Ureter (tissue), 1 donor: ENCODE measurements at places on chromosomes 16 and 17.

DNA sequence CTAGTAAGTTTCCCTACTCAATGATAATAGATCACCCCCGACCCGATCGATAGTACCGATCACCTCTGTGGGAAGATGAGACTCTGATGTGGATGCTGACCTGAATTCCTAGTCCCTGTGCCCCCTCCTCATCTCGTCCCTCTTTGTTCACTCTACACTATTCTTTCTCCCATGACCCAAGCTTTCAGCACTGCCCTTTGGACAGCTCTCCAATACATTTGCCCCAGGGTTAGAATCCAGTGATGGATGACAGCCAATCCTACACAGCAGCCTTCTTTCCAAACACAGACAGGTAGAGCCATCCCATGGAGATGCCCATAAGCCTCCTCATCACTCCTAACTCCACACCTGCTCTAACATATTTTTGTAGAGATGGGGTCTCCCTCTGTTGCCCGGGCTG, 141.1 kb downstream of the GSG1L start:
- DNase-seq, result no peak

- DNase-seq, result no peak
Measured at GRCh38 chr17:10064536-10064935, 133.9 kb downstream of the GAS7 start.

DNA sequence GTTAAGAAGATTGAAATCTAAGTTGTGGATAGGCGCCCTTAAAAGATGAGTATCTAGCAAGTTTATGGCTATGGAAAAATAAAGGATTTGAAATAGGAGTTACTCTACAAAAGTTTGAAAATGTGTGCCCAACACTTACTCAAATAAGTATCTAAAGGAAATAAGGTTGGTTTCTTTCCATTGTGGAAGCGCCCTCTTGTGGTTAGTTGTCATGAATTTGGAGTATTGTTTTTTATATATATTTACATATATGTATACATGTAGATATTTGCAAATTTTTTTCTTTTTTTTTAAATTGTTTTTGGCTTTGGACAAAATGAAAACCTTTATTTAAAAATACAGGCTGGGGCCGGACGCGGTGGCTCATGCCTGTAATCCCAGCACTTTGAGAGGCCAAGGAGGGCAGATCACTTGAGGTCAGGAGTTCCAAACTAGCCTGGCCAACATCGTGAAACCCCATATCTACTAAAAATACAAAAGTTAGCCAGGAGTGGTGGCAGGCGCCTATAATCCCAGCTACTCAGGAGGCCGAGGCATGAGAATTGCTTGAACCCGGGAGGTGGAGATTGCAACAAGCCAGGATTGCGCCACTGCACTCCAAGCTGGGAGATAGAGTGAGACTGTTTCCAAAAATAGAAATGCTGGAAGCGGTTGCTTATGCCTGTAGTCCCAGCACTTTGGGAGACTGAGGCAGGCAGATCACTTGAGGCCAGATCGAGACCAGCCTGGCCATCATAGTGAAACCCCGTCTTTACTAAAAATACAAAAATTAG, 24.0 kb upstream of the VPS4A start:
- DNase-seq, result peak; percentile 48

- DNase-seq, result no peak
Measured at GRCh38 chr16:60642956-60643355, 1393.3 kb downstream of the CDH8 start.

- DNase-seq, result peak; percentile 78
Measured at GRCh38 chr16:74695450-74696422, 4.9 kb downstream of the MLKL start.

DNA sequence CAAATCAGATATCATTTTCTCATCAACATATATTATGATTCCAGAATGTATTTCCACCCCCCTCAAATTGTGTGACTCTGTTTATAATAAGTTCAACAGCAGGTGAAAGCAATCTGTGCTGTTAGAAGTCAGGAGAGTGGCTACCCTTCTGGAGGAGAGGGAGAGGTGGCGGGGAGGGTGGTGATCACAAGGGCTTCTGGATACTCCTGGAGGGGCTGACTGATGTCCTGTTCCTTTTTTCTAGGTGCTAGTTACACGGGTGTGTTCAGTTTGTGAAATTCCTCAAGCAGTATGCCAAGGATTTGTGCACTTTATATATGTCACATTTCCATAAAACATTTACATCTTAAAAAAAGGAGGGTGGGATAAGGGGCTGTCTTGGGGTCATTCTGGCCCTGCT, 119.1 kb downstream of the IRF8 start:
- no peak for DNase-seq

- no peak for DNase-seq
Measured at GRCh38 chr17:66255527-66255971, 26.3 kb upstream of the APOH start.

- no peak for DNase-seq
Measured at GRCh38 chr17:17784657-17785267, 52.0 kb downstream of the SREBF1 start.

DNA sequence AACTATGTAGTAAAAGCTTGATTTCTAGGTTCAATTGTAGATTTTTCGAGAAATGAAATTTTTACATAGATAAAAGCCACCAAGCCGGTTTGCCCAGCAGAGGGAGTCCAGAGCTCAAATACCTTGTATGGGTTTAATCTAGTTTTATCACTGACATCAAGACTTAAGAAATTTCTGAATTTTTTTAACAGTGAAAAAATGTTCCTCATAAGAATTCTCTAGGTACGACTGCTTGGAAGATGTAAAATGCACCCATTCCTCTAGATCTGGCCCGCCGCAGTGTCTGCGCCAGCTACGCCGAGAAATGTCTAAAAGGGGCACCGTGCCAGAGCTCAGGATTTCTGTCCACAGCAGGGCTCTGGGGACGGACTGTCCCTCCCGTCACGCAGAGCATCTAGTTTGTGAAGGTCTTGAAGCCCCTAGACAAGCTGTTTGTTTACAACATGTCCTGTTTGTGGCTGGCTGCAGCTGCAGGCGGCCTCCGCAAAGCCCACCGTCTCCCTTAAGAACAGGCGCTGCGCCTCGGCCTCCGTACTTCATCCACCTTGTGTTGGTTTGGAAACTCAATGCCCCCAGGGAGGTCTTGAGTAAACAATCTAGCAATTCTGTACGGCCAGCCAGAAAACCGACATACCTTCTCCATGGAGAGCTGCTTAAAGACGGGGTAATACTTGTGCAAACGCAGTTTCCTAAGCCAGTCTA, 24.8 kb downstream of the MAP1LC3B start:
- DNase-seq, result no peak

- no peak for DNase-seq
Measured at GRCh38 chr17:71117466-71117865, 948.1 kb downstream of the KCNJ2 start.

- peak; percentile 72 for DNase-seq
Measured at GRCh38 chr17:78883089-78883532, 19.9 kb downstream of the CEP295NL start.

- DNase-seq, result no peak
Measured at GRCh38 chr17:65041518-65041917, 15.0 kb downstream of the GNA13 start.

DNA sequence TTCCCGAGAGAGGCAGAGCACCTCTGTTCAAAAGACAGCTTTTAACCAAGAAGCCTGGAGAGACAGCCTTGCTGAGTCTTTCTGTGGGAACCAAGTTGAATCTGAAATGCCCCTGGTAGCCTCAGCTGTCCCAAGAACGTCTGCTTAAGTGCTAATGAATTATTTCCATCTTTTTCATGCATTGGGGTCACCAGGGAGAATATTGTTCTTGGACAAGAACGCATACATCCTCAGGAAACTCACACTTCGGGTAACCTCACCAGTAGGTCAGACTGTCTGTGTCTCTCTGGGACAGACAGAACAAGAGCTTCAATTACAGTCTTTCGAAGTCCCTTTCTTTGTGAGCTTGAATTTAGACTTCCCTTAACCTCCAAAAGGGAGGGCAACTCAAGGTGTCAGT, 134.6 kb upstream of the ADAMTS18 start:
- no peak for DNase-seq

DNA sequence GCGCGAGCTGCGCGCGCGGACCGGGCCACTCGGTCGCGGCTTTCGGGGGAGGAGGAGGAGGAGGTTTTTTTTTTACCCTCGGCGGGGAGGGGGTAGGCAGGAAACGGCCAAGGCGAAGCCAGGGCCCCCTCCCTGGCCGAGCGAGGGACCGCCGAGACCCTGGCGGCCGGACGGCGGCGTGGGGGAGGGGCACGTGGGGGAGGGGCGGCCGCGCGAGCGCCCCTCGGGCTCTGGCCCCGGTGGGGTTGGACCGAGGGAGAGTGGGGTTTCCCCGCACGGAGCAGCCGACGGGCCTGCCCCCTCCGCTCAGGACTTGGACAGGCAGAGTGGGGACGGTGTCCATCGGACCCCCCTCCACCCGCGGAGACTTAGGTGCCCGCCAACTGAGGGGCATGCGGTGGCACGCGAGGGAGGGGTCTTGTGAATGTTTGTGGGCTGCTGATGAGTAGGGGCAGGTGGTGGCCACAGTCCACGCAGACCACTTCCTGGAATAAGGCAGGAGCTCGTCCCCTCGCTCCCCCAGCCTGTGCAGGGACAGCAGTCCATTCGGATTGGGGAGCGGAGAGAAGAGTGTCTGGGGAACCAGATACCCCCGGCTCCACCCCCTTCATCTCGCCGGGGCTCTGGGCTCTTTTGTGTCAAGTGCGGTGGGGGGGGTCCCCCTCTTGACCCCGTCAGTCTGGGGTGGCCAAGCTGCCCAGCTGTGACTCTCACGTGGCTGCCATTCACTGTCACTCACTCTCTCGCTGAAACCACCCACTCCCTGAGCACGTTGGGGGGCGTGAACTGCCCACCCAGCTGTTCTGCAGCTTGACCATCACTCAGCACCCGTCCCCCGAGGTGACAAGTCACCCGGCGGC, 3.0 kb upstream of the CHD3 start:
- peak; percentile 73 for DNase-seq

DNA sequence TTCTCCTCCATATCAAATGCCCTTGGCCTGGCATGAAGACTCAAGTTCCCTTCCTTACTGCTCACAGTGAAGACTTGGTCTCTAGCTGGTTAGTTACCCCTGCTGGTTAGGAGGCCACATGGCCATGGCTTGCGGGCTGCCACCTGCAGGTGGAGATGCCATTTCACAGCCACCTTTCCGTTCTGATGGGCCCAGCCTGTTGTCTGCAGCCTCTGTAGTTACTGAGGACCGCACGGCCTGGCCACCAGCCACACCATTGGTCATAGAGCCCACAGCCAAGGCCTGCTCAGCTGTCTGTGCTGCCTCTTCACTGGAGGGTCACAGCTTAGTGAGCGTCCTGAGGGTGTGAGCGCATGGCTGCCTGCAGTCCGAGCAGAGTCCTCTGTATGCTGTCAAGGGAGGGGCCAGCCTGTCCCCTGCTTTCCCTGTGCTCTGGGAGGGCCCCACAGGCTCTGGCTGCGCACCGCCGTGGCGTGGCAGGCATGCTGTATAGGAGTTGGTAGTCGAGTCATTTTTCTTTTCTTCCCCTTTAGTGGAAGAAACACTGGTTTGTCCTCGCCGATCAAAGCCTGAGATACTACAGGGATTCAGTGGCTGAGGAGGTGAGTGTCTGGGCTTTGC, 59.2 kb downstream of the PLD6 start:
- no peak for DNase-seq

DNA sequence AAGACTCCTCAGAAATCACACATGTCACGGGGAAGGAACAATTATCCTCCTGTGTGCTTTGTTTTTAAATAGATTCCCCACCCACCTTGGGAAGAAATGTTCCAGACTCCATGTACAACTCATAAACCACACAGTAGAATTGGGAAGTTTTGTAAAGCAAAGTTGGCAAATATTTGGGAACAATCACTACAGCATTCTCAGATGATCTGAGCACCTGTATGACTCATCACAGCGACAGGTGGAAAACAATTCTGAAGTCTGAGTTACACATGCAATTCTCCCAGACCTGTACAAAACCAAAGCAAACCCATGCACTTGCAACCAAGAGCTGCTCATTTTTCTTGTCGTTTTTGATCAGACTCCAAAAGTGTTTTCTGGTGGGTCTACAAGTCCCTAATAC, 14.4 kb upstream of the MYLK3 start:
- DNase-seq, result no peak

GRCh38 chr17:40558300-40558889, 6.9 kb downstream of the CCR7 start:
- no peak for DNase-seq

DNA sequence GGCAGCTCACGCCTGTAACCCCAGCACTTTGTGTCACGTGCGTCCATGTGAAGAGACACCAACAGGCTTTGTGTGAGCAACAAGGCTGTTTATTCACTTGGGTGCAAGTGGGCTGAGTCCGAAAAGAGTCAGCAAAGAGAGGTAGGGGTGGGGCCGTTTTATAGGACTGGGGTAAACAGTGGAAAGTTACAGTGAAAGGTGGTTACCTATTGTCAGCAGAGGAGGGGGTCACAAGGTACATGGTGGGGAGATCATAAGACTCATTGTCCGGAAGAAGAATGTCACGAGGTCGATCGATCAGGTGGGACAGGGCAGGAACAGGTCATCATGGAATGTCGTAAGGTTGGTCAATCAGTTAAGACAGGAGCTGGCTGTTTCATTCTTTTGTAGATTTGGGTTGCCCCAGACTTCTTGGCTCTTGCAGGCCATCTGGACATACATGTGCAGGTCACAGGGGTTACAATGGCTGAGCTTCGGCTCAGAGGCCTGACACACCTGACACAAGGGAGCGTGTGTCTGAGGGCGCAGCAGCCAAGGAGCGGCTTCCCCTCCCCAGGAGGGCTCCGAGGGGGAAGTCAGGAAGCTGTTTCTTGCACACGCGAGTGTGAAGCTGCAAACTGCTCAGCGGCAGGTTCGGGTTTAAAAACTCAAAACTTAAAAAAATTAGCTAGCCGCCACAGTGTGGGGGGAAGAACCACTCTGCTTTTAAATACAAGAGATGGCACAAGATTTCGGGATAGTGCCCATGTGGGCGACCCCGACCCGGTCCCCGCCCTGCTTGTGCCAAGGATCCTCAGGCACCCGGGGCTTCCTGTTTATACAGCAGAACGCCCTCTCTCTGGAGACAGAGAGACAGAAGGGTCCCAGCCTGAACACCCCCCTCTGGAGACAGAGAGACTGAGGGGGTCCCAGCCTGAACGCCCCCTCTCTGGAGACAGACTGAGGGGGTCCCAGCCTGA, 12.4 kb upstream of the TEX19 start:
- DNase-seq, result no peak

DNA sequence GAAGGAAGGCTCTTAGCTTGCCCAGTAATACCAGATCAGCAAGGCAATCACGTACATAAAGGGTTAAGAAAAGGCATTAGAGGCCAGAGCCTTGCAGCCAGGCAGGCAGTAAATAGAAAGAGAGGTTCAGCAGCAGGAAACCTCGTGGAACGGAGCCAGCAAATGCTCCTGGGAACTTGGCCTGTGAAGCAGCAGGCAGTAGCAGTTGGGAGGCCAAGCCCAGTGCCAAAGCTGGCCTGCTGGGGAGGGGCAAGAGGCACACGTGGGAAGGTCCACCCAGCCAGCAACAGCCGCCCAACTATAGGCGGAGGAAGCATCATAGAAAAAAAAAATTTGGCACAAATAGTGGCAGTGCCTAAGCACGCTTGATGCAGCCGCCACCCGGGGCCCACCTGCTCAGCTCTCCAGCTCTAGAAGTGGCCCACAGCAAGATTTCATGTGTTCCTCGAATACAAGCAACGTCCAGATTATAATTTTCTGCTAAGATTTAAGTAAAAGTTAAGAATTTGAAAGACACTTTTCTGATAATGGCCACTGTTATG, 2339.5 kb downstream of the TP53TG3F start:
- no peak for DNase-seq
